Hematopoietic multipotent progenitor cell (in vitro differentiated cells): ENCODE measurements at places on chromosomes 6 and 20. TPM values are rescaled to one million over a fixed set of nuclear protein-coding genes. Genes with fewer than 3 reads are reported as not detected.

DNA sequence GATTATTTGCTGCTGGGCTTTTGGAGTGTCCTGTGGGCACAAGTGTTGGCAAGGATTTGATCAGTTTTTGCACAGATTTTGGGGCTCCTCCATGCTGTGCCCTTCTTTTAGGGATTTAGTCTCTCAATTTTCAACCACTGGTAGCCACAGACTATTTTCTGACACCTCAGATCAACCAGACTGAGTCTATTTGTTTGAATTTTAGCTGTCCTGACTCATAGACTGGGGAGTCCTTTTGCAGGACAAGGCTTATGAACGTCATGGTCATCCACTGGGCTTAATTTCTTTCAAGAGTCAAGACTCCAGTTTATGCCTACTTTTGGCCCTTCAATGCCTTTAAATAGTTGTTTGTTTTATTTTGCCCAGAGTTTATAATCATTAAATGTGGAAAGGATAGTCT lies 59.3 kb downstream of the BCKDHB start:
- DNase-seq: no peak

DNA sequence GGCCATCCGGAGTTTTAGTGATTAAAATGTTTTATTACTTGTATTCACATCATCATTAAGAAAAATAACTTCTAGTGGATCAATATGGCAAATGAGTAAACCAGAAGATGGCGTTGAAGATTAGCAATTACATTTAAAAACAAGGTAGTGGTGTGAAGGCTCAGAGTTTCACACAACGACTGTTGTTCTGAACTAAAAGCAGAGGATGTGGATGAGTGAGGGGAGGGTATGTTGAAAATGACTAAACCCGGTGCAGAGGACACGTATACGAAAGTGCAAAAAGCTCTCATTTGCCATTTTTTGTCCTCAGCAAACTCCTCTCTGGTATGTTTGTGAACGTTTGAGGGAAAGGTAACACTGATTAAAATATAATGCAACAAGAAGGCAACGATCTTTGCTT lies 1.9 kb upstream of the IRF4 start:
- no peak for DNase-seq

GRCh38 chr20:47859278-47859677 lies 74.0 kb upstream of the SULF2 start:
- DNase-seq: no peak

GRCh38 chr6:140045116-140045515 lies 670.7 kb upstream of the CITED2 start:
- DNase-seq: no peak

- DNase-seq: peak; percentile 31
These were observed 778 bp upstream of the LOC128125822 start for GRCh38 chr6:63571361-63572043.

DNA sequence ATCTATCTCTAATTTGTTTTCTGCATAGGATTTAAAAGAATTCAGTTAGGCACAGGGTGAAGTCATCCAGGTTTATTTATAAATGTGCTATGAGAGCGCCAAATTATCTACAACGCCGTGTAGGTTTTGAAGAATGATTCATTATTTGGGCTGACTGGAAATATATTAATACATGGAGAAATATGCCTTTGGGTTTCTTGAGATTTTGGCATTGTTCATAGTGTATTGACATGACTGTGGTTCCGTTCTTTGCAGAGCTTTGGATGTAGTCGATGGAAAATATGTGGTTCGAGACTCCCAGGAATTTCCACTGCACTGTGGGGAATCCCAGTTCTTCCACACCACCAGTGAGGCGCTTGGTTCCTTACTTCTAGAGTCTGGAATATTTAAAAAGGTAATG lies 90.9 kb downstream of the CRYBG1 start:
- DNase-seq: no peak

DNA sequence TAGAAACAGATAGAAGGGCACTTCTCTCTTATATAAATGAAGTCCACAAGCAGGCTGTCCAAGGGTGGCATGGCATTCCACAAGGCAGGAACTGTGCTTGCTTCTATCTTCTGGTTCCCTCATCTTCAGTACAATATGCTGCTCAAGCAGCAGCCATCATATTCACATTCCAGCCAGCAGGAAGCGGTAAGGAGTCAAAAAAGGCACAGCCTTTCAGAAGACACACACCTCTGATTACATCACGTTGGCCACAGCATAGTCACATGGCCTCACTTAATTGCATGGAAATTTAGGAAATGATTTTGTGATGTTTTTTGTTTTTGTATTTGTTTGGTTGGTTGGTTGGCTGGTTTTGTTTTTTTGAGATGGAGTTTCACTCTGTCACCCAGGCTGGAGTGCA lies 19.0 kb downstream of the REM1 start:
- DNase-seq: no peak

GRCh38 chr20:63734946-63735858 lies 1.3 kb upstream of the LIME1 start:
- DNase-seq: no peak

GRCh38 chr6:72809746-72810379 lies 188.0 kb downstream of the KCNQ5 start:
- no peak for DNase-seq

- DNase-seq: no peak
These were observed 438.4 kb upstream of the ADGRB3 start for GRCh38 chr6:68196645-68197044.

DNA sequence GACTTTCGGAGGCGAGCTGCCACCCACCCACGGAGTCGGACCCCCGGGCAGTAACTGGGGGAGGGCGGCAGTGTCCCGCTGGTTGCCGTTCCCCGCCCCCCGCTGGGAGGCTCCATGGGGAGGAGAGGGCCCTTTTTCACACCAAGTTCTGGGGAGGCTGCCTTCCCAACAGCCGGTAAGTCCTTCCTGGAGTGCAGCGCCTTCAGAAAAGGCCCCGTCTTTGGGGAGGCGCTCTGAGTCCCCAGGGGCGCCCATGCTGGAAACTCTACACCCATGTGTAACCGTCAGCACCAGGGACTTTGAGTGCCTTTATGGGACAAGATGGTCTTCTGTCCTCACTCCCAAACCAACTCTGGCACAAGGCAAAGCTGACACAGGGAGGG lies 430 bp upstream of the SOX18 start:
- DNase-seq: no peak

DNA sequence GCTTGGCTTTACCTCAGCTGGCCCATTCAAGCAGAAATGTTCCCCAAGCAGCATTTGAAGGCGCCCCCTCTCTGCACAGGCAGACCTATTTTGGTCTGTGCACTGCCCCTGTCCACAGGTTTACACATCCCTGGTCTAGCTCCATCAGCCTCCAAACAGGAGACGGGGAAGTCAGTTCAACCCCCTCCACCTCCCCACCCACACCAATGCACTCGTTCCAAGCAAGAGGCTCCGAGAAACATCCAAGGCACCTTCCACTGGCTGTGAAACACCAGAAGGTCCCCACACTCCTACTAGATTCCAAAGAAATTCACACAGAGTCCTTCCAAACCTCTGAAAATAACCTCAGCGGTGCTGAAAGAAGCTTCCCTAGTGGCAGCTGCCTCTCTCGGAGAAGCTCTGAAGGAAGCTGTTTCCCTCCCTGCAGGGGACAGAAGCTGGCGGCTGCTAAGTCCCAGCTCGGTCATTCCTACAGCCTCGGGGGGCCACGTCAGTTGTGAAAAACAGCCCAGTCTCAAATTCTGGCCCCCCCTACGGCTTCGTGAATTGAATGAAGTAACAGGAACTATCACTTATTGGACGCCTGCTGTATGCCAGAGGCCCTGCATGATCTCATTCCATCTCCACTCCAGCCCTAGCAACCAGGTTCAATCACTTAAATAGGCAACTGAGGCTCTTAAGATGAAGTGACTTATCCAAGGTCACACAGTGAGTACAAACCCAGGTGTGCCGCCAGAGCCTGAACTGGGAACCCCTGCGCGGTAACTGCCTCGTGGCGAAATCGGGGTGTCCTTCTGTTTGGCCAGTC lies 815 bp downstream of the SPATA2 start:
- no peak for DNase-seq

DNA sequence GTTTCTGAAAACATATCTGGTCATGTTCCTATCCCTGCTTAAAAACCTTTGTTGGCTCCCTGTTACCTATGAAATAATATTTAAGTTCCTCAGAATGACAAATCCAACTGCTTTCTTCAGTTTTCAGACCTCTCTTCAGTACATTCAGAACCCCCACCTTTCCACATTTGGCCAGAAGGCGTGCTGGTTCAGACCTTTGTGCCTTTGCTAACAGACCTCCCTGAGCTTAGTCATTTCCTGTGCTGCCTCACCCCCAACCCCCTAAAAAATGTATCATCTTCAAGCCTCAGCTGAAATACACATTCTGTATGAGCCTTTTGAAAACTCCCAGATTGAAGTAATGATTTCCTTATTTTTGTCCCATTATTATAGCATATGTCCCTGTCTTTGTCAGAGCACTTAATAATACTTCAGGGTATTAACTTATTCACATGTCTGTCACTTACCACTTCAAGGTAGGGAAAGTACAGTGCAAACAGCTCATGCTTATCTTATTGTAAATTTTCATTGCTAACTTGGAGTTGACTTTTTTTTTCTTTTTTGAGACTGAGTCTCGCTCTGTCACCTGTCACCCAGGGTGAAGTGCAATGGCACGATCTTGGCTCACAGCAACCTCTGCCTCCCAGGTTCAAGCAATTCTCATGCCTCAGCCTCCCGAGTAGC lies 19.7 kb downstream of the FAM217A start:
- peak; percentile 86 for DNase-seq

DNA sequence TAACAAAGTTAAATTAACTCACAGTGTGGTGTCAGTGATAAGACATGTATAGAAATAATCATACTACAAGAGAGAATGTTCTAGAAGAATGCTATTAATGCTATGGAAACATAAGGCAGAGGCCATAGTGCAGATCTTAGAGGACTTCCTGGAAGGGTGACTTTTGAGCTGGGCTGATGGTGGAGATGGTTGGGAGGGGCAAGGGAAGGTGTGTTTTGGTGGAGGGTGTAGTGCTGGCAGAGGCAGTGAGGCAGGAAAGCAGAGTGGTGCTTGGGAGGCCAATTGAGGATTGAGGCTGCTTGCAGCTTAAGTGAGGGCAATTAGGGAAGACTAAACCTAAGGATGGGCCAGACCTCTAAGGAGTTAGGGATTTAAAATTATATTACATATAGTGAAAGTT lies 58.5 kb upstream of the FNDC1 start:
- DNase-seq: no peak

GRCh38 chr6:16494793-16495192 lies 256.4 kb downstream of the GMPR start:
- DNase-seq: peak; percentile 37

DNA sequence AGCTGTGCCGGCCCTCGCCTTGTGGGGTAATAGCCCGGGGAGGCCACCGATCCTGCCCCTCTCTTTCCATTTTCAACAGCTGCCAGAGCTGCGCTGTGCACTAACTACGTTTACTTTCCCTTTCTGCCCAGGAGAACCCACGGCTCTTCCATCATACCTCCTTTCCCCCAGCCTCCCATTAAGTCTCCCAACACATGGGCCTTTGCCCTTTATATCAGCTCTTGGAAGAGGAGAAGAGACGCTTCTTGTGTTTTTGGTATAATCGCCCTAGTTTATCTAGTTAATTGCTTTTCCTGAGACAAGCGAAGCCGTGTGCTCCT lies 637 bp downstream of the UBR2 start:
- no peak for DNase-seq

GRCh38 chr6:126091466-126091865 lies 105.1 kb downstream of the TRMT11 start:
- no peak for DNase-seq

- no peak for DNase-seq
These were observed 56.6 kb upstream of the RIN2 start for GRCh38 chr20:19701429-19701828.

- DNase-seq: no peak
These were observed 11.8 kb upstream of the ZNF76 start for GRCh38 chr6:35247642-35248231.

DNA sequence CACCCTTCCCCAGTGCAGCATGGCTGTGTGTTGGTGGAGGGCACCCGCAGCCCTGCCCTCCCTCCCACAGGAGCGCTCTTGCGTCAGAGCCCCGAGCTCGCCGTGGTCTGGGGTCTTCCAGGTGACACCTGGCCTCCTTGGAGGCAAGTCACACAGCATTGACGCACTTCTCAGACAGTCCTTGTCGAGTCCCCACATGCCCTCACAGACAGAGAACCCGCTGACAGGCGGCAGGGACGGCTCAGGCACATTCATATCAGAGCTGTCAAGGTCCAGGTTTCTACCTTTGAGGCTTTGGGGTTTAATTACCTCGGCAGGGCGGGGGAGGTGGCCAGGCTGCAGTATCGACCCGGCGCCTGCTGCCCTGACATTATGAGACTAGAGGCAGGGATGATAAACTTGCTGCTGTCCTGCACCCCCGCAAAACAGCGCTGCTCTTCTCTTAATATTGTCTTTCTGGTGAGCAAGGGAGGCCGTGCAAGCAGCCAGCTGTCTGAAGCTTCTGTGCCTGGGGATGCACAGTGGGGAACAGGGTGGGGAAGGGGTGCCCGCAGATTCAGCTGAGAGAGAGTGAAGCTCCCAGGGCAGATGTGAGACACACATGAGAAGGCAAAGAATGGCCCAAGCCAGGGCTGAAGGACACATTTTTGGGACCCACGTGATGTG lies 4.7 kb downstream of the NPEPL1 start:
- DNase-seq: no peak

- DNase-seq: no peak
These were observed 646.3 kb downstream of the UTRN start for GRCh38 chr6:144931172-144932035.

GRCh38 chr20:3545401-3545925 lies 74.6 kb downstream of the ATRN start:
- DNase-seq: no peak

- no peak for DNase-seq
These were observed 44.3 kb upstream of the MYL9 start for GRCh38 chr20:36496707-36497669.

DNA sequence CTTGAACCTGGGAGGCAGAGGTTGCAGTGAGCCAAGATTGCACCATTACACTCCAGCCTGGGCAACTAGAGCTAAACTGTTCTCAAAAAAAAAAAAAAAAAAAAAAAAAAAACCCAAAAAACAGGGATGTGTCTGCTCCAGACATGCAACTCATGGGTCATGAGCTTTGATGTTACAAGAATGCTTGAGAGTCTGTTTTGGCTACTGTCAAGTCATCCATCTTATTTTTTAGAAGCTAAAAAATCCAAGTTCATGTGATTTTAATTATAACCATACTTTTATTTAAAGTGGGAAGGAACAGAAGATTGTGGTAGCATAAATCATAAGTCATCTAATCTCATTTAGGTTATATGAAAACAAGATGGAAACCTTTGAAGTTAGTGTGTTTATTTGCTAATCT lies 120.6 kb downstream of the PDE7B start:
- no peak for DNase-seq

The GMEB2 gene
- total RNA-seq: 11.8 TPM

The CYP39A1 gene
- total RNA-seq: under 0.01 TPM

The SLC13A3 gene
- total RNA-seq: under 0.01 TPM

The CST8 gene
- total RNA-seq: not detected

The C2 gene
- total RNA-seq: 0.54 TPM

The OPRM1 gene
- total RNA-seq: under 0.01 TPM

The ROMO1 gene
- total RNA-seq: 146 TPM

The TDP2 gene
- 11.8 TPM for total RNA-seq

The MICA gene
- 15.9 TPM for total RNA-seq

The GPX5 gene
- total RNA-seq: not detected
